Mesendoderm (in vitro differentiated cells): ENCODE measurements at places on chromosomes 5 and 9.
A peak's percentile ranks its signal among the peaks of the same experiment; 100 is the strongest.

DNA sequence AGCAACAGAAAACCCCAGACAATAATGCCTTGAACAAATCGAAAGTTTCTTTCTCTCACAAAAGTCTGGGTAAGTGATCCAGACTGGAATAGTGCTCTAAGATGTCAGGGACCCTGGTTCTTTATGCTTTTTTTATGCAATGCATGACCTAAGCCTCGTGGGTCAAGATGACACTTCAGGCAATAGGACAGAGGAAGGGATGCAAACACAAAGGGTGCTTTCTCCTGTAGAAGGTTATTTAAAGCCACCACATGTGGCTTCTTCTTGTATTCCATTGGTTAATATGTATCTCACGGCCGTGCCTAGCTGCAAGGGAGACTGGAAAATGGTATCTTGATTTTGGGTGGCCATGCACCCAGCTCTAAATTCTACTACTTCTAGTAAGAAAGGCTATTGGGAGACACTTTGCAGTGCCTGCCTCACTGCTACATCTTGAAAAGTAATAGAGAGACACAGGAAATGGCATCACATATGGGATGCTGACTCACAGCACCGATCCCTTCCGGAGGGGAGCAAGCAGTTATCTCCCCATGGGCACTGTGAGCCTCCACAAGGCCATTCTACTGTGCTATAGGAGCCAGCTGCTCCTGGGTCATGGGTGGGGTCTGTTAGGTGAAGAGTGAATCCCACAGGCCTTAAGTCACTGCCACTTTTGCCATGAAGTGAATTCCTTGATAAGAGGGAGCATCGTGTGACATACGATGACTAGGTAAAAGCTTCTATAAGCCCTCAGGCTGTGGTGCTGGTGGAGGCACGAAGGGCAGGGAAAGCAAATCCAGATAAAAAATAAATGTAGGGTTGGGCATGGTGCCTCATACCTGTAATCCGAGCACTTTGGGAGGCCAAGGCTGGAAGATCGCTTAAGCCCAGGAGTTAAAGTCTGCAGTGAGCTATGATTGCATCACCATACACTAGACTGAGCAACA lies 32.5 kb upstream of the RAB14 start:
- no peaks in the 10 kb centered on the region for H3K27me3 ChIP-seq
- H3K27ac ChIP-seq: no peak overlapping the region

DNA sequence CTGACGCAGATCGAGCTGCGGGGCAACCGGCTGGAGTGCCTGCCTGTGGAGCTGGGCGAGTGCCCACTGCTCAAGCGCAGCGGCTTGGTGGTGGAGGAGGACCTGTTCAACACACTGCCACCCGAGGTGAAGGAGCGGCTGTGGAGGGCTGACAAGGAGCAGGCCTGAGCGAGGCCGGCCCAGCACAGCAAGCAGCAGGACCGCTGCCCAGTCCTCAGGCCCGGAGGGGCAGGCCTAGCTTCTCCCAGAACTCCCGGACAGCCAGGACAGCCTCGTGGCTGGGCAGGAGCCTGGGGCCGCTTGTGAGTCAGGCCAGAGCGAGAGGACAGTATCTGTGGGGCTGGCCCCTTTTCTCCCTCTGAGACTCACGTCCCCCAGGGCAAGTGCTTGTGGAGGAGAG lies 4.6 kb upstream of the PHYHD1 start:
- H3K4me3 ChIP-seq: no peak overlapping the region
- H3K27me3 ChIP-seq: no peaks in the 10 kb centered on the region
- no peak overlapping the region for H3K27ac ChIP-seq

- H3K36me3 ChIP-seq: no peaks in the 10 kb centered on the region
- no peak overlapping the region for H3K4me3 ChIP-seq
Measured at GRCh38 chr5:121797681-121798518, 53.8 kb upstream of the FTMT start.

GRCh38 chr9:133534346-133535291 lies at the start of gene ADAMTSL2:
Gene ADAMTSL2 (plus strand): TSS chr9:133534704. CDS start chr9:133536713, 2,009 bp downstream.
- H3K27me3 ChIP-seq: no peaks in the 10 kb centered on the region
- DNase-seq: peak; percentile 74
- H3K27ac ChIP-seq: no peak within 1 kb of the TSS
- H3K36me3 ChIP-seq: no peaks in the 10 kb centered on the region
- no peak within 1 kb of the TSS for H3K4me3 ChIP-seq
- H3K4me1 ChIP-seq: peaks cover 4% of the 10 kb centered on the region

DNA sequence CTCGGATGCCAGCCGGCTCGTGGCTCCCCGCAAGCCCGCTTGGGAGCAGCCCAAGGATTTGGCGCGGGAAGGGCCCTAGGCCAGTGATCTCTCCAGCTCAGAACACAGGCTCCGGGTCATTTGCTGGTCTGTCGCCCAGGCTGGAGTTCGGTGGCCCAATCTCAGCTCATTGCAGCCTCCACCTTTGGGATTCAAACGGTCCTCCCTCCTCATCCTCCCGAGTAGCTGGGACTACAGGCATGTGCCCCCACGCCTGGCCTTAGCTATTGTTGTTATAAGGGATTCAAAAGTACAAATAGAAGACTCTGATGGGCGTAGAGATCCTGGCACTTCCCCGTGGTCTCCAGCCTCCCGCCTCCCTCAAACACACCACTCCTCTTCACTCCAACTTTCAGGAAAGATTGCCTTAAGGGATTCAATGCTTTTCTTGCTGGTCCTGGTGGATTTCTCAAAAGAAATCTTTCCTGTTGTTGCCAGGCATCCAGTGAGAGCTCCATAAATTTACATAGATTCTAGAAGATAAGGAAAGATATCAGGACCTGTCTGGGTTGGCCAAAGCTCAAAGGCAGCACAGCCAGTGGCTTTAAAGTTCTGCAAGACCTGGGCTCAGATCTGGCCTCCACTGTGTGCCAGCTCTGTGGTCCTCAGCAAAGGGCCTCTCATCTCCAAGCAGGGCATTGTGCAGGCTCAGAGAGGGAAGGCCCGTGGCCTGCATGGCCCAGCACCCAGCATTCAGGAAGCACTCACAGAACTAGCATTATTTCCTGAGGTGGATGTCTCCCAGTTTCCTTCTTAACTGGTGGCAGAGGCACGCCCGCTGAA lies 1.0 kb downstream of the AIF1L start:
- H3K27me3 ChIP-seq: no peaks in the 10 kb centered on the region
- no peaks in the 10 kb centered on the region for H3K36me3 ChIP-seq
- DNase-seq: peak; percentile 85
- peak overlapping the region; percentile 84 for H3K4me3 ChIP-seq
- peak overlapping the region; percentile 60 for H3K27ac ChIP-seq

DNA sequence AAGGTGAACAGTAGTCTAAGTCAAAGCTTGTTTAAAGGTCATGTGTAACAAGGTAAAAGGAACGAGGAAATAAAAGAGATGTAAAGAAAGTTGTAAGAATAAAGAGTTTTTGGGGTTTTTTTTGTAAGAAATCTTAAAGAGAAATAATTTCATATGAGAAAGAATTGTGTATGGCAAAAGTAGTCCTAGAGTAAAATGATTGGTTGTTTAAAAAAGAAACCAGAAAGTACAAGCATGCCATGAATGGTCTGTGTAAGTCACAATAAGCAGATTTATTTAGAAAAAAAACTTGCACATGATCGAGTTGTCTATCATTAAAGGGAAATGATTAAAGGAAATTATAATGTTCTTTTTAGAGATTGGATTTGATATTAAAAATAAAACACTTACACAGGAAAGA lies 172.6 kb upstream of the TUSC1 start:
- no peak overlapping the region for H3K27ac ChIP-seq
- H3K36me3 ChIP-seq: no peaks in the 10 kb centered on the region
- H3K4me1 ChIP-seq: no peaks in the 10 kb centered on the region

- no peaks in the 10 kb centered on the region for H3K27me3 ChIP-seq
- no peaks in the 10 kb centered on the region for H3K4me1 ChIP-seq
- no peak overlapping the region for H3K4me3 ChIP-seq
Measured at GRCh38 chr9:134736791-134737497, 95.3 kb downstream of the COL5A1 start.

DNA sequence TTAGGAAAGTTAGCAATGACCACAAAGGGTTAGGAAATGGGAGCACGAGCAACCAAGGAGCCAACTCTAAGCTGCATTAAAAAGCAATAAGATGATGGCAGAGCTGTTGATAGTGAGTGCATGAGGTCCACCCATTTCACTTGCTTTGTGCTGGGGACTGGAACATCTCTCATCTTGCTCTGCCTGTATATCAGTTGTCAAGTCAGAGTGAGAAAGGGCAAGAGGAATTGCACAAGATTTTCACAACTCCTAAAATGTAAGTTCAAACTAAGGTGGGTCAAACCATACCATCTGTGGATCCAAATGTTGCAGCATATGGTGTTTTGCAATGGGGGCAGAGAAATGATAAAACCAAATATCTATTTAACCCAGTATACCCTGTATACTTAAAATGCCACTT lies 2.8 kb upstream of the ESM1 start:
- H3K27me3 ChIP-seq: no peaks in the 10 kb centered on the region
- no peaks in the 10 kb centered on the region for H3K4me1 ChIP-seq
- no peak for DNase-seq
- H3K27ac ChIP-seq: no peak overlapping the region

- H3K36me3 ChIP-seq: no peaks in the 10 kb centered on the region
- H3K27ac ChIP-seq: no peak overlapping the region
- no peaks in the 10 kb centered on the region for H3K4me1 ChIP-seq
- DNase-seq: peak; percentile 42
- H3K4me3 ChIP-seq: no peak overlapping the region
- H3K27me3 ChIP-seq: no peaks in the 10 kb centered on the region
Measured at GRCh38 chr9:95409650-95410426, 92.3 kb upstream of the FANCC start.
